ENCODE measurements at places on chromosomes 6 and 20.

- DNase-seq = no peak
Measured at GRCh38 chr20:59471653-59472421, 132.5 kb upstream of the PHACTR3 start.

GRCh38 chr20:18688676-18689075 is 100.8 kb downstream of the DTD1 start:
- DNase-seq = no peak

DNA sequence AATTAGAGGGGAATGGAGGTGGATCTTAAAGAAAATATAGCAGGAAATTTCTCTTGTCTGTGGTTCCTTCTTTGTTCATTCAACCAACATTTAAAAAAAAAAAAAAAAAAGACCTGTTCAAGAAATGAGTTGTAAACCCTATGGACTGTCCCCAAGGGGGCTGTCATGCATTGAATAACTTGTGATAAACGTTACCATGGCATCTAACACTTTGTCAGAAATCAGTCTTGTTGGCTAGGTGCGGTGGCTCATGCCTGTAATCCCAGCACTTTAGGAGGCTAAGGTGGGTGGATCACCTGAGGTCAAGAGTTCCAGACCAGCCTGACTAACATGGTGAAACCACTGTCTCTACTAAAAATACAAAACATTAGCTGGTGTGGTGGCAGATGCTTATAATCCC is 381.7 kb downstream of the BCKDHB start:
- no peak for DNase-seq

DNA sequence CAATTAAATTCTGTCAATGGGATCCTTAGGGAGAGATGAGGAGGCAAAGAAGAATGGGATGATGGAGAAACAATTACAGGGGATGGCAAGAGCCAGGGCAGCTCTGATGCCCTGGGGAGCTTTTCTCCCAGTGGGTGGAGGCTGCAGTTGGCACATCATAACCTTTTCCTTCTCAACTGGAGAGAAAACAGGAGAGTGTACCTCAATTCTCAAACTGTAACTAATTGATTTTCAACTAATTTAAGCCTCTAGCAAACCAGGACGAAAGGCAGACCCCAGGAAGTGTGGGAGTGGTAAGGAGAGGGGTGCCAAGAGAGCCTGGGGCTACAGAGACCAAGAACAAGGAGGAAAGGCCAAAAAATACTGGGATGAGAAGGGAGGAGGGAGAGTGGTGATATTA is 5.7 kb downstream of the BMP5 start:
- DNase-seq = no peak

DNA sequence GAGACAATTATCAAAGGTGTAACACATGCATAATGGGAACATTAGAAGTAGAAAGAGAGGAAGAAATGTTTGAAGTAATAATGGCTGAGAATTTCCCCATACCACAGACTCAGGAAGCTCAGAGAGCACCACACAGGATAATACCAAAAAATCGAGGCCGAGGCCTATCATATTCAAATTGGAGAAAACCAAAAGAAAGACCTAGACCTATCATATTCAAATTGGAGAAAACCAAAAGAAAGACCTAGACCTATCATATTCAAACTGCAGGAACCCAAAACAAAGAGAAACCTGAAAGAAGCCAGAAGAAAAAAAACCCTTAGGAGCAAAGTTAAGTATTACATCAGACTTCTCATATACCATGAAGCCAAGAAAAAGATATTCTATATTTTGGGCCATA is 18.0 kb downstream of the NINL start:
- DNase-seq = no peak

DNA sequence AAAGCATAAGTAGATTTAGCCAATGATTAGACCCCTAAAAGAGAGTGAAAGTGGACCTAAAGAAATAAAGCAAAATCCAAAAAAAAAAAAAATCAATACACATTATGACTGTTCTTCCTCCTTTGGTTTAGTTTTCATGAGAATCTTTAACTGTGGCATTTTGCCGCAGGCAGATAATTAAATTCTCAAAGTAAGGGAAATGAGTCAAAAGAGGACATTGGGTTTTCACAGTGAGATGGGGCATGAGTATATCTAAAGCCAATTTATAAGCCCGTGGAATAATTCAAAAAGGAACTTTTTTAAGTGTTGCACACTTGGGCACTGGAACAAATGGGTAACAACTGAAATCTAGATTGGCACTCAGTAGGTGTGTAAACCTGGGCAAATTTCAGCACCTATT is 230.3 kb downstream of the PKHD1 start:
- DNase-seq = no peak

- peak; percentile 64 for DNase-seq
Measured at GRCh38 chr6:167047554-167047953, 48.4 kb downstream of the CEP43 start.

GRCh38 chr6:134207421-134207820 is 110.5 kb downstream of the SGK1 start:
- no peak for DNase-seq

- no peak for DNase-seq
Measured at GRCh38 chr20:15930311-15931305, 642.6 kb downstream of the KIF16B start.

GRCh38 chr20:53844259-53844658 is 226.1 kb downstream of the BCAS1 start:
- no peak for DNase-seq

- no peak for DNase-seq
Measured at GRCh38 chr6:686497-686896, 6.4 kb downstream of the EXOC2 start.

DNA sequence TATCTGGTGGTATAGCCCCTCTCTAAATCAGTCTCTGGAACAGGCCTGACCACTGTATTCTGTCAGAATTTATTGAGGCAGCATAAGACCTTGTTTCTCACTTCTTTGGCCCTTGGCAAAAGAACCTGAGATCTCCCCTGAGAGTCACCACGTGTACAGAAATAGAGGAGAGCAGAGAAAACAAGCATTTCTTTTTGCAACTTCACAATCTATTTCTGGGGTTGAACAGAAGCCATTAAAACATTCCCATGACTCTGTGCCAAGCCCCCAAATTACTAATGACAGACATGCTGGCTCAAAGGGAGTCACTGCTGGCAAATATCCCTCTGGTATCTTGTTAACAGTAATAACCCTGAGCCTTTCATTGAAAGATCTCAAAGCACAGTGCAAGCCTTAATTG is 395.3 kb downstream of the MAFB start:
- no peak for DNase-seq

DNA sequence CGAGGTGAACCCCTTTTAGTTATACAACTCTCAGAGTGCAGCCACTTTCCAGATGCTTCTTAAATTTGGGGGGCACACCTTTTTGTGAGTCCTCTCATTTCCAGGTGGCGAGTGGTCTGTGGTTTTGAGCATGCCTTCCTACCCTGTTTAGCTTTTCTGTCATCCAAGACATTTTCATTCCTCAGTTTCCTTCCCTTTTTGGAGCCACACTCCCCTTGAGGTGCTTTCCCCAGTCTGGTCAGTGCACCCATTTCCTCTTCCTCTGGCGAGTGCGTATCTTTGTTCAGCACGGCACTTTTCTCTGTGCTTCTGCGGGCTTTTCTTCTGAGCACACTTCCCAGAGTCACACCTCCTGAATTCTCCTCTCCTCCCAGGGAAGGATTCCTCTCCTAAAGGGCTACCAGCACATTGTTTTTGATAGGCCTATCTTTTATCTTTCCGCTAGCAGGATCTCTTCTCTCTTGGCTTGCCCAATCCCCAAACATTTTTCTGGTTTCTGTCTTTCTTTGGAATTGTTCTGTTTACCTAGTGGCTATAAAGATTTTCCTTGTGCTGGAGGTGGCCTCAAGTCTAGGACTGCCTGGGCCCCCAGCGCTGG is 1.4 kb downstream of the PHF20 start:
- DNase-seq = peak; percentile 33

- DNase-seq = no peak
Measured at GRCh38 chr6:76633259-76633658, 560.8 kb upstream of the IMPG1 start.

GRCh38 chr20:44805979-44806620 is 4.2 kb downstream of the RIMS4 start:
- DNase-seq = no peak

DNA sequence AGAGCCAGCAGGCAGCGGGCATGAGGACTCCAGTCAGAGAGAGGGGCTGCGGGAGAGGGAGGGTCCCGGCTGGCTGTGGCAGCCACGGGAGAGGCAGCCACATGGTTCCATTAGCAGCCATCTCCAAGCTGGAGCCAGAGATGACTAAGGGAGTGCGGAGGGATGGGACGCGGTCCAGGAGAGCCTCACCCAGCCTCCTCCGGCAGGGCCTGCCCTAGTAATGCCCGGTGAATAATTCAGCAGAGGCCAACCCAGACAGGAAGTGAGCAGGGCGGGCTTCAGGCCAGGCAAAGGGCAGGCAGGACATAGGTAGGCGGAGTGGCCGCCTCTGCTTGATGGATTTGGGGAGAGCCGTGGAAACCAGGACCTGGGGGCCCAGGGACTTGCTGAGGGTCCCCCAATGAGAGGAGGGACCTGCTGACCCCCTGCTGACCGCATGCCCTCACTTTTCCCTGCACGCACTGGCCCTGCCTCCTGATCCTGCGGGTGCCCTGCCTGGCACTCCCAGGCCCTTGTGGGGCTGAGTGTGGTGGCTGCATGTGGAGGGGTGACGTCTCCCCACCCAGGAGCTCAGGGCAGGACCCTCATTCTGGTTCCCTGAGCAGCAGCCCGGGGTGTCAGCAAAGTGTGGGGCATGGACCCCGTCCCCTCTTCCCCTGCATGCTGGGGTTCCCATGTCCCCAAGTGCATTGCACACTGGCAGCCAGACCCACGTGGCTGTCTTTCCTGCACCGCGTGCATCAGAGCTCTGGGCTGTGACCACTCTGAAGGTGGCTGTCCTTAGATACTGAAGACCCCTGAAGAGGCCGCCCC is 51.8 kb upstream of the SLCO4A1 start:
- no peak for DNase-seq

DNA sequence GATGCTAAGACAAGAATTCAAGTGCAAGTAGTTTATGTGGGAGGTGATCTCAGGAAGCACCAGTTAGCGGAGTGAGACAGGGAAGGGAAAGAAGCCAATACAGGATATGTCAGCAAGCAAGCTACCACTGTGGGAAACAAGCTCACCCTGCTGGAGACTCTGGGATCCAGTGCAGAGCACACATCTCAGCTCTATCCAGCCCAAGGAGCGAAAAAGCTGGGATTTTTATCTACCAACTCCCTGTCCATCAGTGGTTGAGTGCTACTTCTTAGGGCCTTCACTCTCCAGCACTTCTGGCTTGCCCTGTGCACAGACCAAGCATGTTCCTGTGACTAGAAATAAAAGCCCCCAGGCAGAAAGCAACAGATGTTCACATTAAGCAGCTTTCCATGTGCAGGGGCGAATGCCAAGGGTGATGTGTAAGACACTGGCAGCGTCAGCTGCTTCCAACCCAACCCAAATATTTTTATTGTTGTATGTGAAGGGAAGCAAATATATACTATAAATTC is 10.8 kb upstream of the RNF24 start:
- no peak for DNase-seq

DNA sequence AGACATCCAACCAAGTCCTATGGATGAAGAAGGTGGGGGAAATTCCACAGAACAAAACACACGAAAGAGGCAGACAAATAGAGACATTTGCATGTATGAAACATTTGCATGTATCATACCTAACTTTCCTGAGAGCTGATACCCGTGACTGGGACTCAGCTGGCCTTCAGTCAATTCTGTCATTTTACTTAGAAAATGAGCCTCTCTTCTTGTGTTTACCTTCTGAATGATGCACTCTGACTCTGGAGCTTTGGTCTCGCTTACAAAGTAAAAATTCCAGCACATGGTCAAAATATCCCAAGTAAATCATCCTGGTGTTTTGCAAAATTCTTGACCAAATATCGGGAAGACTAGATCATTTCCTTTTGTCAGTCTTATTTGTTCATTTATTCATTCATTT is 46.9 kb downstream of the MMUT start:
- no peak for DNase-seq

- DNase-seq = peak; percentile 28
Measured at GRCh38 chr6:105591053-105591452, 188.2 kb upstream of the PREP start.

DNA sequence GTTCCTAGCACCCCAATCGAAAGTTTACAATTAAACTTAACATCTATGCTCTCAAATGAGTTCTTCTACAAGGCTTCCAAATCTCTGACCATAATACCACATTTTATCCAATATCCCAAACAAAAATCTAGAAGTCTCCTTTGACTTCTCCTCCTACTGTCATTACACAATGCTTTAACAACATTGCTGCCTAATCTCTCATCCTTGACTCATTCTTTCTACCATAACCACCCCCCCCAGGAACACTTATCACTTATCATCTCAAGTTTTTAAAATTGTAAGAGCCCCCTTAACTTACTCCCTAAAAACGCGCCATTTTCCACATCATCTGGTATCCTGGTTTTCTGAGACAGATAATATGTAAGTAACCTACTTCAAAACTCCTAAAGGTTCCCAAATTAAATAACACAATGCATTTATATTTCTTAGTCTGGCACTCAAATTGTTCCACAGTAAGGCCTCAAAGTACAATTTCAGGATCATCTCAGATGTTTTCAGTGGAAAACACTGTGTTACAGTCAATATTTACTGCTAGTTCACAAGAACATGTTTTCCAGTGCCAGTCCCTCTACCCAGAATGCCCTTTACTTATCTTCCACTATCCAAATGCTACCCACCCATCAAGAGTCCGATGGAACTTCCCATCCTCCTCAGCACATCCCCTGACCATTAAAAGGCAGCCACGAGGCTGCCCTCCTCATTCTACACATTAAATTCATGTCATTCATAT is 308.2 kb upstream of the THEMIS start:
- DNase-seq = no peak

- DNase-seq = no peak
Measured at GRCh38 chr6:164101859-164102258, 687.3 kb downstream of the QKI start.

- DNase-seq = no peak
Measured at GRCh38 chr6:53112404-53112803, 36.2 kb downstream of the GCM1 start.

GRCh38 chr6:38588631-38589366 is 50.9 kb downstream of the BTBD9 start:
- DNase-seq = no peak

DNA sequence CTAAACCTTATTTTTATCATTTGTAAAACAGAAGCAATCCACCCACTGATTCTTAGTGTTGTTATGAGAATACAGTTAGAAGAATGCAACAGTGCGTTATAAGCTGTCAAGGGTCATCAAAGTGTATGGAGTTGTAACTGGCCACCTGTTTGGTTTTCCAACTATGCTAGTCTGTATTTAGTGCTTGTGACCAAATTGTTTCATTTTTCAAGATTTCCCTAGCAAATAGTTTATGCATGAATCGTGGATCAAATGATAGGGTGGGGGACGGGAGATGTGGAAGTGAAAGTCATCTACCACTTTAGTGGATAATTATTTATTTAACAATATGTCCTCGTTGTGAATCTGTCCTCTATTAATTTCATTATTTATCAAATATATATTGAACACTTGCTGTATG is 175.4 kb upstream of the HDDC2 start:
- no peak for DNase-seq

Measured in T-helper 2 cell treated with Interferon-gamma antibody and Interleukin-4, amounts not matched to agents 5 μg/mL and 100 μg/mL, for 36 hours (primary cell).